ENCODE measurements at places on chromosomes 2 and 18. TPM values are rescaled to one million over a fixed set of nuclear protein-coding genes. Genes with fewer than 3 reads are reported as not detected.

DNA sequence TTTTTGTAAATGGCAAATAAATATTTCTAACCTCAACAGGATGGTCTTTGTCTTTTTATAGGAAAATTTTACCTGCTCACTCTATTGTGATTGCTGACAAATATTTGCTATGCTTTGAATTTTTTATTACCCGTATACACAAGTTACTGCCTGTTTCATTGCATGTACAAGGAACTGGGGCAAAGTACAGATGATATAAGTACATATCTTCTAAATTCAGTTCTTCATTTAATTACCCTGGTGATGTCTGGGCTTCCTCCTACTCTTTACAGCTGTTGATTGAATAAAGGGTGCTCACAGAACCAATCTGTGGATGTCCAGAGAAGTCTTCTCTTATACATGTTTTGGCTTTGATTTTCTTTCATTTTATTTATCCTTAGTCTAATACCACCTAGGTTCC, 26.5 kb downstream of the KCNE4 start:
- no peak overlapping the region for H3K4me3 ChIP-seq
- H3K36me3 ChIP-seq = no peaks in the 10 kb centered on the region
- no peak for DNase-seq
- peaks cover 2% of the 10 kb centered on the region for H3K27me3 ChIP-seq

DNA sequence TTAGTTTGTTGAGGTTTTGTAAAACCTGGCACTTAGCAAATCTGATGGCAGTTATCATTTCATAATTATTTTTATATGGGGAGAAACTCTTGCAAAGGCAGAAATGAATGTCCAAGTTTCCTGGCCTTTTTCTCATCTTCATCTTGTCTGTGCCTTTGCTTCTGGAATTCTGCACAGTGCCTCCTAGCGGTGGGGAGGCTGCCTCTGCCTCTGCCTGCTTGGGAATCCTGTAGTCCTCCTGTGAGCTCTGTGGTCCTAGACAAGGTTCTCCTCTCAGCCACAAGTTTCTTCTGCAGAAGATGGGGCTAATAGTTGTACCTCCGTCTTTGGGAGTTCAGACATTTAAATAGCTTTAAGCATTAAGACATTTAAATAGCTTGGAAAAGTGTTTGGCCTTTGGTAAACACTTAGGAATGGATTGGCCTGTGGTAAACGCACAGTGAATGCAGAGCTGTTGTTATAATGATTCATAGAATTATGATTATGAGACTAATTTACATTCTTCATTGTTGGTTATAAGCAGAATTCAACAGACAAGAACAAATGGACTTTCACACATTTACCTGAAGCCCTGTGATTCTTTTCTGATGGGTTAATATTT, 101.2 kb downstream of the ZNF236 start:
- H3K4me3 ChIP-seq = no peak overlapping the region
- H3K4me1 ChIP-seq = peaks cover 9% of the 10 kb centered on the region
- no peak for DNase-seq
- H3K36me3 ChIP-seq = peaks cover 29% of the 10 kb centered on the region
- H3K27ac ChIP-seq = no peak overlapping the region

The TAF4B gene
- total RNA-seq = 7.5 TPM

- no peak for DNase-seq
- H3K27me3 ChIP-seq = no peaks in the 10 kb centered on the region
- H3K4me1 ChIP-seq = peaks cover 87% of the 10 kb centered on the region
- peaks cover 12% of the 10 kb centered on the region for H3K36me3 ChIP-seq
- H3K4me3 ChIP-seq = peak overlapping the region; percentile 67
- H3K27ac ChIP-seq = peak overlapping the region; percentile 97
Measured at GRCh38 chr2:68770271-68771111, 35.9 kb downstream of the ARHGAP25 start.
